ENCODE measurements at places on chromosomes 1 and 21.

DNA sequence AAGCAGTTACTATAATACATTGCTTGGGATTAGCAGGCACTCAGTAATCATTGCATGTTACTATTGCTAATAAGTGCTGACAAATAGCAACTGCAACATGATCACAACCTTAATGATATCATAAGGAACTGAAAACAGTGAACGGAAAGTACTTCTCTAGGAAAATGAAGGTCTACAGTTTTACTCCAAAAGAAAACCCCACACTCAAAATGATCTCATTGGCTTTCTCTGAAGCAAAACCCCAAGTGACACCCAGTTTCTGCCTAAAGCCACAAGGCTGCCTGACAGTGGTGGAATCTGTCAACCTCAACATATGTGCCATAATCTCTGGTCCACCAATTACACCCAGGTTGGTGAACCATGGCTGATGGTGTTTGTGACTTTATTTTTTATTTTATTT lies 137.6 kb downstream of the PTGER3 start:
- no peak for DNase-seq

DNA sequence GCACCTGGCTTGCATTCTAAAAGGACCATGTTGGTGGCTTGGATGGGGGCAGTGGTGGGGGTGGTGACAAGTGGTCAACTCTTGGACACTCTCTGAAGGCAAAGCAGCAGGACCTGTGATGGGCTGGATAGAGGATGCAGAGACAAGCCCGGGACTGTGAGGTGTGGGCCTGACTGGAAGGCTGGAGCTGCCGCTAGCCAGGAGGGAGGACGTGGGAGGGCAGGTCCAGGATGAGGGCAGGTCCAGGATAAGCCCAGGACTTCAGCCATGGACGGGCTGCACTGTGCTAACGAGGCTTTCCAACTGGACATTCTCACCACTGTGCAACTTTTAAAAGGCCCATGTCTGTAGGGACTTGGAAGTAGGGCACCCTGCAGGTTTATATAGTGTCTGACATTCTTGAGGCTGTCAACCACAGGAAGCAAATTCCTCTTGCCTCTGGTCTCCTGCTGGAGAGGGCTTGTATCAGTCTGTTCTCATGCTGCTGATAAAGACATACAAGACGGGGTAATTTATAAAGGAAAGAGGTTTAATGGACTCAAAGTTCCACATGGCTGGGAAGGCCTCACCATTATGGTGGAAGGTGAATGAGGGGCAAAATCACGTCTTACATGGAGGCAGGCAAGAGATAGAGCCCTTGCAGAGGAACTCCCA lies 8.3 kb upstream of the C1orf167 start:
- DNase-seq: no peak

DNA sequence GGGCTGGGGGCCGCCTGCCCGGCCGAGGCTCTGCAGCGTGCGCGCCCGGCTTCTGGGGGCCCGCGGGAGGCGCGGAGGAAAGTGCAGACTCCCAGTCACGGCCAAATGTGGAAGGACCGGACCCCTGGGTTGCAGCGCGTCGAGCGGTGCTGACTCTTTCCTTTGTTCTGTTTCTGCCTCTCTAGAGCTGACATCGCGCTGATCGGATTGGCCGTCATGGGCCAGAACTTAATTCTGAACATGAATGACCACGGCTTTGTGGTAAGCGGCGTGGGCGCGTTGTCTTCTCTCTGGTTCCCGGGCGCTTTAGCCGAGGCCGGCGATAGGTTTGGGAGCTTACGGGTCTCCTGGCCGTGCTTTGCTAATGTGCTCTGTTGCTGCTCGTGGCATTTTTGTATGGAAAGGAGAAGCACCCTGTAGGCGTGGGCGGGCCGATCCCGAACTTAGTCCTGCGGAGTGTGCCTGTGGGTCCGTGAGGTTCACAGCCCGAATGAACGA lies 629 bp downstream of the PGD start:
- no peak for DNase-seq

GRCh38 chr1:15344380-15344779 lies 65.3 kb upstream of the EFHD2 start:
- DNase-seq: no peak

DNA sequence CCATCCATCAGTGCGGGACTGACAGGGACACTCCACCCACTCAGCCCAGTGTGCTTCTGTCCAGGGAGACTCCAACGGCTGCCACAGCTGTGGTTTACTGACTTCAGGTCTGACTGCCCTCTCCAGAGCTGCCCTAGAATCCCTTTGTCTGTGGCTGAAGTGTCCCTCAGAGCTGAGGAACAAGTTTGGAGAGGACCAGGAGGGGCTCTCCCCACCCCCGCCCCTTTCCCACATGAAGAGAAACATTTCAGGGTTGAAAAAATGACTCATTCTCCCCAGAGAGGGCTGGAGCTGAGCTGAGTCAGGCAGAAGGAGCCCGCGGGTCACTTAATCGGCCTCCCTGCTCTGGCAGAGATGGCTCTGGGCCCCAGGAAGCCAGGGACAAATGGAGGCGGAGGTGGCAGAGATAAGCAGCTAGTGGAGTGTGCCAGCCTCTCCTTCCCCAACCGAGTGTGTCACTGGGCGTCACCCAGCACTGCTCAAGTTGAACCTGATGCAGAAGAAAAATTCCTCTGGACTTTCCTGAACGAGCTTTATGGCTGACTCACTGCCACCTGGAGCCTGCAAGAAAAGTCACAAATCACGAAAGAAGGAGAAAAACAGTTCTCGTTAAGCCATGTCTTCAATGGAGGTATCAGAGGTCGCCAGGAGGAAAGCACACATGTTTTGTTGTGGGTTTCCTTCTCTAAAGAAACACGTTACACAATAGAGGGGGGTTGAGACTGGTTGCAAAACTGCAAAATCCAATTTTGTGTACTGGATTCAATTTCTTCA lies 34.3 kb upstream of the ECE1 start:
- peak; percentile 69 for DNase-seq

- no peak for DNase-seq
These were observed 182.4 kb downstream of the TRABD2B start for GRCh38 chr1:47814612-47815395.

DNA sequence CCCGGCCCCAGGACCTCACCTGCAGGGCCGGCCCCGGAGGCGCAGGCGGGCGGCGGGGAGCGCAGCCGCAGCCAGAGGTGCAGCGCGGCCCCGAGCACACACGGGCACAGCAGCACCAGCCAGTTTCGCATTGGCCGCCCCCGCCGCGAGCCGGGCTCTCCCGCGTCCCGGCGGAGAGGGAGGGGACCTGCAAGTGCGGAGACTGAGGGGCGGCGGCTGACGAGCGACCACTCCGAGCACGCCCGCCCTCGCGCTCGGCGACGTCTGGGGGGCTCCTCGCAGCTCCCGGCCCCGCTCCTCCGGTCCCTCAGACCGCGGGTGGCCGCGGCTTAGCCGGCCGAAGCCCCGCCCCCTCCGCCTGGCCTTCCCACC lies at the start of gene B3GALNT2:
TSS of gene B3GALNT2 (minus strand) at position 331 of the 372 bp plus-strand sequence. CDS start at position 131, 200 bp downstream.
- no peak for DNase-seq

DNA sequence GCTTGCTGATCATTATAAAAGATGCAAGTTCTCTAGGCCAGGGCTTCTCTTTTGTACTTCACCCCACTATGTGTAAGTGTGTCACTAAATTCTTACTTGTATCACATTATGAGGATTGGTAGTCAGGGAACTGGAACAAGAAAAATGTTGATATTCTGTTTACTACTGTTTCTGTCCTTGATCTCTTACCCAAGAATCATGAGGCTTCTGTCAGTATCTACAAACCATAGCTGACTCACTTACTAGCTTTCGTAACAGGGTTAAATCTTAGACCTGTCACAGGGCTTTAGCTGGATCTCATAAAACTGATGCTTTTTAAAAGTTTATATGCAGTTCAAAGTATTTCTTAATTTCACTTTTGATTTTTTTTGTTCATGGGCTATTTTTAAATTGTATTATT lies 681.2 kb downstream of the PLPP3 start:
- no peak for DNase-seq

DNA sequence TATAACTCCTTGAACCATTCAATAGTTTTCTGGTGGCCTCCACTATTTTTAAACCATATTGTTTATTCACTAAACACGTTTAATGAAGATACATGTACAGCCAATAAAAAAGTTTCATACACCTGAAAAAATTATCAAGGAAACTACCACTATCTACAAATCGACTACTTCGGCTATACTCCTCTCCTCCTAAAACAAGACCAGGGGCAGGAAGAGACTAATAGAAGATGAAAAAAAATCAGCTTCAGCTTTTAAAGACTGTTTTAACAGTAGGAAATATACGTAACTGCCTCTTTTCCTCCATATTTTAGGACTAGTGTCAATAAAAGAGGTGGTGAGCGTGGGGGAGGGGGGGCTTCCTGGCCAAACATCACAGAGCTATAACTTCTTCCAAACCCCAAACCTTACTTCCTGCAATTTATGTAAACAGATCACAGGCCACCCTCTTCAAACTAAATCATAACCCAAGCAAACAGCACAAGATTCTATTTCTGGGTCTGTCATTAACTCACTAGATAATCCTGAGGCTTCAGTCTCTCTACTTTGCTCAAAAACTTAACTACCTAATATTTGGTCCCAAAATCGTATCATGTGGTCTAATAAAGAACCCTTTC lies 15.1 kb downstream of the FOXJ3 start:
- no peak for DNase-seq

DNA sequence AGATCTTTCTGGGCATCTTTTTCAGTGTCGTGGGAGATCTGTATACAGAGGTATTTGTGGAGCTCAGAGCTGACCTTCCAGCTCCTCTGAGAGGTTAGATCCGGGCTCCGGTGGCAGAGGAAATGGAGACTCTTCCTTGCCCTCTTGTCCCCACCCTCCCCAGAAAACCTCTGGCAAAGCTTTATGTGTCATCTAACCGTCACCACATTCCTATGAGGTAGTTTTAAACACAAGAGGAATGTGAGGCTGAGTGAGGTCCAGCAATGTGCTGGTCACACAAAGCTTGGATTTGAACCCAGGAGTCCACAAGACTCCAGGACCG lies 1.2 kb downstream of the CD160 start:
- DNase-seq: no peak
